ENCODE measurements at places on chromosomes 5 and 9.

DNA sequence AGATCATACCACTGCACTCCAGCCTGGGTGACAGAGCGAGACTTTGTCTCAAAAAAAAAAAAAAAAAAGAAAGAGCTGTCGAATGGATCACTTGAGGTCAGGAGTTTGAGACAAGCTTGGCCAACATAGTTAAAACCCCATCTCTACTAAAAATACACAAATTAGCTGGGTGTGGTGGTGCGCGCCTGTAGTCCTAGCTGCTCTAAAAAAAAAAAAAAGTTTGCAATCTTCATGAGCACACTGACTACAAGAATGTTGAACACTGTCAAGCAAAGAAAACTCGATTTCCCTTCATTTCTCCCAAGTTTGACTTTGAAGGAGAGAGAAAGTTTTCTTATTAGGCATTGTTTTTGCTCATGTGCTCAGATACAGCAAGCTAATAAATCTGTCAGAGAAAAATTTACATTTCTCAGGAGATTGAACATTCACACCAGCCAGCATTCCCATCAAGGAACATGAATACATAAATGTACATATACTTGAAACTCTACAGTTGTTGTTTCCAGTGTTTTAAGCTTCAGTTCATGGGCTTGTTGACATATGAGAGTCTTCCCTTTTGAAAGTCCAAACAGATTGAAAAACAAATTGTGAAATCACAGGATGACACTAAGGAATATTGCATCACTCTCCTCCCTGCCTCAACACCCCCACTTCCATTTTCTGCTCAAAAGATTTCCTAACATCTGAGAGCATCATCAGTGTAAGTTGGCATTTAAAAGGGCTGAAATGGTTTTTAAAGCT lies 81.8 kb downstream of the ARRDC3 start:
- no peak for DNase-seq

GRCh38 chr5:2738700-2739359 lies 12.6 kb downstream of the IRX2 start:
- DNase-seq = no peak

DNA sequence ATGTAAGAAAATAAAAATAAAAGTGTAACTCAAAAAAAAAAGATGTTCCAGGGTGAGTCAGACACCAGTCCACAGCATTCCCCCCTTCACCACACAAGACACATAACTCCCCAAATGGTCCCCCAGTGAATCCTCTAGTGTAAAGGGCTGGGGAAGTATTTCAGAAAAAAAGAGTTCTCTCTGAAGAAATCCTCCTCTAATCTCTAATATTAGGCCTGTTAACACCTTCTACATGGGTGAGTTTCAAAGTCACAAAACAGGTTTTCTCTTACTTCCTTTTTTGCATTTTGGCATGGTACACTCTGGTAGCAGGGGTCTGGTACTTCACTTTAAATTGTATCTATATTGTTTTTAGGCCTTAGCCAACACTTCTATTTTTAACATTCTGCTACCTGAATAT lies 28.2 kb downstream of the RNF145 start:
- DNase-seq = no peak

- peak; percentile 67 for DNase-seq
Measured at GRCh38 chr5:170552621-170553115, 48.8 kb downstream of the KCNIP1 start.

DNA sequence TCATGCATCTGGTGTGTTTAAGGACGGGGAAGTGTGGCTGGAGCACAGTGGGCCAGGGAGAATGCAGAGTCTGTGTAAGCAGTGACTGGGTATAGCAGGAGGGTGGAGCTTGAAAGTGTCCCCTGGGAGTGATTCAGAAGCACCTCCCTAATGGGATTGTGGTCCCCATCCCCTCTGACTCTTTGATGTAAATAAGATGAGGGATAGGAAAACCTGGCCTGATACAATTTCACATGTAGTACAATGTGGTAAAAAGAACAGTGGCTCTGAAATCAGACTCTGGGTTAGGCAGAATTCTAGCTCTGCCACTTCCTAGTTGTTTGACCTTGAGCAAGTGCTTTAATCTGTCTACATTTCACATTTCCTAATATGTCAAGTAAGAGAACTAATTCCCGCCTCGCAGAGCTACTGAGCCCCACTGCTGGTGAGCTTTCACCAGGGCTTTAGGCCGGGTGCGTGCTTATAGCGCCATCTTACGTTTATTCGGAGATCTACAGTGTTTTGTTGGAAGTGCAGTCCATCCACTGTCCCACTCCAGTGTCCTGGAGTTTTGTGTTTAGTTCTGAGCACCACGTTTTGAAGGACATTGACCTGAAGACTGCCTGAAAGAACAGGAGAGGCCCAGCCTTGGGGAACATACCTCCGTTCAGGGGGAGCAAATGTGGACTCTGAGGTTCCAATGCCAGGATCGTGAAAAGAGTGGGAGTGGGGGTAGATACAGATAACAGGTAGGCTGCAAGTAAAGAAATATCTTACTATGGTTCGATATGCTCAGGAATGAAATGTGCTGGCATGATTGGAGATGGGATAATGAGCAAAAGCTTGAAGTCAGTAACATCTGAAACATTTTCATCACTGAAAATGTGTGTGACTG lies 51.2 kb upstream of the TESK1 start:
- DNase-seq = peak; percentile 82

DNA sequence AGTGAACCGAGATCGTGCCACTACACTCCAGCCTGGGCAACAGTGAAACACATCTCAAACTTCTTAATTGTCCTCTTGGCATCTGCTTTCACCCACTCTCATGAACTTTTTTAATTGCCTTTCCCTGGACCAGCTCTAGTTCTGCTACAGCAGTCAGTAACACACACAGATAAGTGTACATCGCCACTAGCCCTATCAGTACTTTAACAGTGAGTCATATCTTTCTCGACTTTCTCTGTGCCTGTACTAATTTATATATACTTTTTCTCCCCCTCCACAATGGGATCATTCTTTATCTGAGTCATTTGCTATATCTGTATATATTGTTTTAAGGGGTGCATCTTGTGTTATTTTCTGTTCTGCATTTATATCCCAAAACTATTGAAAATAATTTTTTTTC lies 6.7 kb downstream of the CDC37L1 start:
- no peak for DNase-seq

- DNase-seq = peak; percentile 67
Measured at GRCh38 chr5:94908889-94909480, 290.5 kb downstream of the SLF1 start.

- no peak for DNase-seq
Measured at GRCh38 chr9:121990600-121991306, 102.4 kb downstream of the TTLL11 start.

DNA sequence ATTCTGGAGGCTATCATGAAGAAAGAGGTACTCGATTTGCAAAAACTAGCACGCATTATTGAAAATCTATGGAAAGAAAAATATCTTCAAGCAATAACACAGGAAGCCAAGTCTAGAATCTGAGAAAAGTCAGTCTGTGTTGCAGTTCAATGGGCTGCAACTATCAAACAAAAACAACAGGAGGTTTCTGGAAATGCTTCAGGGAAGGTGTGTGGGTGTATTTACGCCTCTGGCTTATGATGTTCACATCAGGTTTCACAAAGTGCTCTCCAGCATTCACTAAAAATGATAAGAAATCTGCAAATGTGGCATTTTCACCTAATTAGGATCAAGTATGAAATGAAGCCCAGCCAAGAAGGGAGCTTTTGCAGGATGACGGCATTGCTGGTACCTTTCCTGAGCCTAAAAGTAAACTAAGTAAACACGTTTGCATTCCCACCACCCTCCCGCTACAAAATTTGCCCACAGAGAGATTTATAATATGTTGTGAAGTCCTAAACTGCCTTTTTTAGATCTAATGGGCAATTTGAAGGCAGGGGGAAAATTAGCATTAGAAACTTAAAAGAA lies 146.4 kb downstream of the GABRB2 start:
- peak; percentile 65 for DNase-seq

GRCh38 chr9:37036371-37036775 lies 2.3 kb upstream of the PAX5 start:
- no peak for DNase-seq

DNA sequence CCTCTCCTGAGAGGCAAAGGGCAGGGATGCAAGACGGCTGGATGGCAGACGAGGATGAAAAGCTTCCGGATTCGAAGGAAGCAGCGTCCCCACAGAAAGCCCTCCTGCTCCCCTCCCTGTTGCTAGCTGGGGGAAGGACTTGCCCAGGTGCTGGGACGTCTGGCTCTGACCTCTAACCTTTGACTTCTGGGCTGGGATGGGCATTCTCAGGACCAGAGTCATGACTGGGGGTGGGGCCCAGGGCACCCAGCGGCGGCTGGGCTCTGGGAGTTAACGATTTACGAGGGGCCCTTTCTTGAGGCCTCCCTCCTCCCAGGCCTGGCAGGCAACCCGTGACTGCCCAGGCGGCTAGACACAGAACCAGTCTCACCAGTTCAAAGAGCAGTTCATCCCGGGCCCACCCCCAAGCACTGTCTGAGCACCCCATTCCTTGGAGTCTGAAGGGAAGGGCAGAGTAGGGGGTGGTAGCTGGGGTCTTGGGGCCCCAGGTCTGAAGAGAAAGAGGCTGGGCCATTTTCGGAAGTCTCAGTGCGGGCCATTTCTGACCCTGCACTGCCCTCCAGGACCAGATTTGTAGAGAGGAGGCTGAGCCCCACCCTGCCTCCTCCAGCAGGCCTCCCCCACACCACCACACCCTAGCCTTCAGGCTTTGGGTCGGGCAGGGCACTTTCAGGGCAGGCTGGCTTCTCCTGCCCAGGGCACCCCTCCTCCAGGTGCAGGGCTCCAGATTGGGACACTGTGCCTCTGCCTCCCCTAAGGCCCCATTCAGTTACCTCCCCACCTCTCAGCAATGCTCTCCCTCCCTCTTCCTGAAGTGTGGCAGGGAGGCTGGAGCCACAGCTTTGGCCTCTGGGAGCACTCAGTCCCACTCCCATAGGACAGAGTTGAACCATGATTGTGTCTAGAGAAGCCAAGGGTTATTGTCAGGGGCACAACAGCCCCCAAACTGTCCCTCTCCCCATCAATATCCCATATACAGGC lies 5.0 kb upstream of the CXXC5 start:
- DNase-seq = no peak

GRCh38 chr9:131417264-131418142 lies 23.6 kb downstream of the PRRC2B start:
- no peak for DNase-seq

- DNase-seq = no peak
Measured at GRCh38 chr5:174245516-174246075, 200.1 kb downstream of the NSG2 start.

DNA sequence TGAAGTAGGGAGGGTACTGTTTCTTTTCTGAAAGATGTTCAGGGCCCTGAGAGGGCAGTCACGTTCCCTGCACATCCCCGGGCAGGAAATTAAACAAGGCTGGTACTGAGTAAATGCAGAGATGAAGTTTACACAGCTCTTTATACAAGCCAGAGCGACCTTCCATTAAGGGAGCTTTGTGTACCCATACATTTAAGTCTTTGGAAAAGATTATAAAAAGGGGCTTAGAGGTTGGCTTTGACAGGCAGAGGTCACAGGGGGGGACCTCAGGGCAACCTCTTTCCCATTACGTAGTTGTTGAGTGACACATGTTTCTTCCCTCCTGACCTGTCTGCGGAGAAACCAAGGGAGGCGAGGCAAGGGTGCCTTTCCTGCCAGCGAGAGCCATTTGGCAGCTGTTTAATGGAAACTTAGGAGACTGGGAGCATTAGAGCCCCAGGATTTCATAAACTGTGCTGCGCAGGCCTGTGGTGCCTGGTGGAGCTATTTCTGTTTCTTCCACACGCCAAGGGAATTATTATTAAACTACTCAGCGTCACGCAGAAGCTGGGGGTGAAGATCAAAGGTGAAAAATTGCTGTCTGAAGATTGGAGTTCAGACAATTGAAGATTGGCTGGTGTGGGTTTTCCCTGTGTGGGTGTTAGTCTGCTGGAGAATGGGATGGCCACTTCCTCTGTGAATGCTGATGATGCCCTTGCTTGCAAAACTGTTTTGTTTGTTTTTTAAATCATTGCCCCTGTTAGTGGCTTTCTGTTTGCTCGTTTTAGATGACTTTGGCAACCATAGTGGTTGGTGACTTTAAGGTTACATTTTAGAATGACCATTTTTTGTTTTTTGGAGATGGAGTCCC lies 3.2 kb upstream of the SMIM32 start:
- no peak for DNase-seq

- no peak for DNase-seq
Measured at GRCh38 chr5:117475919-117476318, 901.3 kb upstream of the SEMA6A start.

- peak; percentile 89 for DNase-seq
Measured at GRCh38 chr5:126100767-126101166, 322.4 kb upstream of the GRAMD2B start.

GRCh38 chr5:93099902-93100347 lies 481.1 kb downstream of the NR2F1-AS1 start:
- DNase-seq = no peak

- DNase-seq = no peak
Measured at GRCh38 chr5:131441184-131441583, 177.3 kb downstream of the CDC42SE2 start.

GRCh38 chr5:160303690-160304089 lies 8.7 kb downstream of the CCNJL start:
- peak; percentile 60 for DNase-seq

GRCh38 chr9:74952201-74953151 lies at the start of gene C9orf40:
Gene C9orf40 (minus strand): TSS chr9:74952912. CDS start chr9:74952611, 301 bp downstream.
- DNase-seq = peak; percentile 84

- DNase-seq = no peak
Measured at GRCh38 chr5:36778336-36778735, 98.2 kb upstream of the NIPBL start.

DNA sequence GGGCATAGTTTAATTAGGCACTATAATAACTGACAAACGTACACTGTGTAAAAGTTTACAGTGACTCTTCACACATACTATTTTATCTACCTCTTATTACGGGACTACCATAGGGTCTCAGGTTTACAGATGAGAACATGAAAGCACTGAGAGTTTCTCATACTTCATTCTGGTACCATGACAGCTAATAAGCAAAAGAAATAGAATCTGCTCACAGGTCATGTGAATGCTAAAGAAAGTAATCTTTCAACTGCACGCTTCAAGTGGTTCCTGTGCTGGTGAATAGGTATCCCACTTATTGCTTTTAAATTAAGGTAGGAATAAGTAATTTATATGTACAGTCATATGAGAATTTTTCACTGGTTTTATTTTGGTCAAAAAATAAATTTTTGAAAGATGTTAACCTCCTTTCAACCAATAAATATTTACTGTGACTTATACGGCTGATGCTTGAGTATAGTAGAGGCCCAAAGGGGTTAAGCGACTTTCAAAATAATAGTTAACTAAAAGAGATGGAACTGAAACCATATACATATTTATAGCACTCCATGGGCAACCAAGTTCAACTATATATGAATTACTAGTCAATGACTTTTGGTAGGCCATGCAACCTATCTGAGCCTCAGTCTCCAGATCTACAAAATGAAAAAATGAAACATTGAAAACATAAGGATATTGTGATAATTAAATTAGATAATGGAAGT lies 8.1 kb downstream of the CDKN2A start:
- DNase-seq = no peak

GRCh38 chr5:1167728-1168709 lies 33.4 kb upstream of the SLC6A19 start:
- peak; percentile 73 for DNase-seq

- no peak for DNase-seq
Measured at GRCh38 chr5:158819840-158820620, 279.7 kb downstream of the EBF1 start.

GRCh38 chr5:172447646-172448365 lies 6.5 kb downstream of the SH3PXD2B start:
- no peak for DNase-seq

Measured in G401 (cell line).